ENCODE measurements at places on chromosomes 5 and 9. TPM values are rescaled to one million over a fixed set of nuclear protein-coding genes. Genes with fewer than 3 reads are reported as not detected.
A peak's percentile ranks its signal among the peaks of the same experiment; 100 is the strongest.

- H3K36me3 ChIP-seq = no peaks in the 10 kb centered on the region
- no peak for DNase-seq
- no peak overlapping the region for H3K4me3 ChIP-seq
- H3K27ac ChIP-seq = no peak overlapping the region
- no peaks in the 10 kb centered on the region for H3K4me1 ChIP-seq
Observed at GRCh38 chr9:78559449-78559885, 262.5 kb downstream of the PSAT1 start.

Gene NSG2
- total RNA-seq = not detected

- H3K27ac ChIP-seq = no peak overlapping the region
- H3K27me3 ChIP-seq = no peaks in the 10 kb centered on the region
- no peak for DNase-seq
- no peaks in the 10 kb centered on the region for H3K4me1 ChIP-seq
- H3K36me3 ChIP-seq = peaks cover 1% of the 10 kb centered on the region
Observed at GRCh38 chr5:134420343-134420742, 8.7 kb upstream of the CDKN2AIPNL start.

- H3K4me3 ChIP-seq = no peak overlapping the region
- H3K4me1 ChIP-seq = no peaks in the 10 kb centered on the region
- H3K27me3 ChIP-seq = no peaks in the 10 kb centered on the region
Observed at GRCh38 chr5:167503926-167504720, 787.3 kb upstream of the WWC1 start.

Gene CCDC192
- not detected for total RNA-seq

Gene C9orf153
- 0.38 TPM for total RNA-seq

DNA sequence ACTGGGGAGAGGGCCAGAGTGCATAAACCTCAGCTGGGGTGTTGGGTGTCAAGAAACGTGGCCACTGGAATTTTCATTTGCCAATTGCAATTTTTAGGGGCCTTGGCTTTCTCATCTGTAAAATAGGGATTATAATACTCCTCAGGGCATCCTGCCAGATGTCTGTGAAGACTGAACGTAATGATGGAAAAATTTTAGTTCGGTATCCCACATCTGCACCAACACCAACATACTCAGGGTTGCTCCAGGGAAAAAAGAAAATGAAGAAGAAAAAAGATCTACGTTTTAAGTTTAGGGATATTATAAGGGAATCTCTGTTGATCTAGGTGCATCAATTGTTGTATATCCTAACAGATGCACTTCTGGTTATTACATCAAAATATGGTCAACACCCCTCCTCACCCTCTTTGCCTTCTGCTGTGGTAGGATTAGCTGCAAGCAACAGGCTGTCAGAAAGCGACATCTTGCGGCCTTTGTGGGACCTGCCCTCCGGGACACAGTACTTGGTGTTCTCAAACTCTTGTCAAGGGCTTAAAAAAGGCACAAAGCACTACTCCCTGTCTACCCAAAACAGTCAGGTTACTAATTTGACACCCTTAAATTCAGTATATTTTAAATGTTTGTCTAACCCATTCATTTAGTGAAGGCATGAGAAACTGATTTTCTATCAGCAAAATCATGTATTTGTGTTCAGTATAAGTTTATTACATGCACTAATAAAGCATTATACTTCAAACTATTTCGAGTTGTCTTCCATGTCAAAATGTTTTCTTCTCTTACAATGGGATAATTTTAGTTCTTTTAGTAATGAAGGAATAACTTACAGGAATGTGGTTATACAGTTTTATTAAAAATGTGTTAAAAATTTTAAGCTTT lies 8.3 kb upstream of the TBC1D2 start:
- peak; percentile 92 for DNase-seq
- peaks cover 5% of the 10 kb centered on the region for H3K4me1 ChIP-seq
- H3K27me3 ChIP-seq = peaks cover 16% of the 10 kb centered on the region
- no peaks in the 10 kb centered on the region for H3K36me3 ChIP-seq
- no peak overlapping the region for H3K4me3 ChIP-seq

DNA sequence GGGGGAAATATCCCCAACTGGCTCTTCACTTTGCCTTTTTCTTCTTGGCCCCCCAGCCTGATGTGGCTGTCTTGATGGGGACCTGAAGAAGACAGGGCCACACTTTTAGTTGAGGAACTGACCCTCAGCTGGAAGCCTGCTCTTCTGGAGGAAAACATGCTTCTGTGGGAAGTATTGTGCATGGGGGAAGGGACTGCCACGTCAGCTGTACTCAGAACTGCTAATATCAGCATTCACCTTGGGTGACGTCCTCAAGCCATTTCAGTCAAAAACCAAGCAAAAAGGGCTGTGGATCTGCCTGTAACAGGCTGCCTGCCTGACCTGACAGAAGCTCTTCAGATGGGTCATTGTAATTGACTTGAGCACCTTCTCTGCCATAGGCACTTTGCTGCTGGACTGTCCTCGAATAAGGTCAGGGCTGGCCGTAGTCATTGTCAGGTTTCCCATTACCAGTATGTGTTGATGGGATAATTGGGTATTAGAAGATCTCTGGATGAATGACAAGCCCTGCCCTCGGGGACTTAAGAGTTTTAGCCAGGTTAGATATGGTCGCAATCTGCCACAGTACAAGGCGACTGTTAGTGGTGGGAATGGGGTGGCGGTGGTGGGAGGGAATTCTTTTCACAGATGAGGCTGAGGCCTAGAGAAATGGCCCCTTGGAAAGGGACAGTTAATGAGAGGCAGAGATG lies 10.4 kb downstream of the RAI14 start:
- peaks cover 7% of the 10 kb centered on the region for H3K27me3 ChIP-seq
- no peak overlapping the region for H3K27ac ChIP-seq
- no peaks in the 10 kb centered on the region for H3K36me3 ChIP-seq

DNA sequence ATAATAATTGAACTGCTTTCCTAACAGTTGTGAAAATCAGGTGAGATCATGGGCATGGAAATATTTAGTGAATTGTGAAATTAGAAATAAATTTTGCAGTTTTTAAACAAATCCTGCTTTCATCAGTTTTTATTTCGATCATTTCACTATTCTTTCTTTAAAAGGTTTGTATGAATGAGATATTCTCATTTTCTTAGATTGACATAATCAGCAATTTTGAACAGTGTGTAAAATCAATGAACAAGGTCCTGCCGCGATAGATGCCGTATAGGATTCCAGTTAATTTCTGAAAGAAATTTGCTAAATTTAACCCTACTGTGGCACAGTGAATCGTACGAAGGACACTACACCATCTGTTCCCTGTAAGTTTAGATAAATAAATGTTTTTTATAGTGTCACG lies 7.5 kb downstream of the RAD23B start:
- H3K27me3 ChIP-seq = no peaks in the 10 kb centered on the region
- no peak overlapping the region for H3K4me3 ChIP-seq
- peaks cover 29% of the 10 kb centered on the region for H3K36me3 ChIP-seq
- no peak overlapping the region for H3K27ac ChIP-seq
- peaks cover 68% of the 10 kb centered on the region for H3K4me1 ChIP-seq

Gene FAM81B
- not detected for total RNA-seq

DNA sequence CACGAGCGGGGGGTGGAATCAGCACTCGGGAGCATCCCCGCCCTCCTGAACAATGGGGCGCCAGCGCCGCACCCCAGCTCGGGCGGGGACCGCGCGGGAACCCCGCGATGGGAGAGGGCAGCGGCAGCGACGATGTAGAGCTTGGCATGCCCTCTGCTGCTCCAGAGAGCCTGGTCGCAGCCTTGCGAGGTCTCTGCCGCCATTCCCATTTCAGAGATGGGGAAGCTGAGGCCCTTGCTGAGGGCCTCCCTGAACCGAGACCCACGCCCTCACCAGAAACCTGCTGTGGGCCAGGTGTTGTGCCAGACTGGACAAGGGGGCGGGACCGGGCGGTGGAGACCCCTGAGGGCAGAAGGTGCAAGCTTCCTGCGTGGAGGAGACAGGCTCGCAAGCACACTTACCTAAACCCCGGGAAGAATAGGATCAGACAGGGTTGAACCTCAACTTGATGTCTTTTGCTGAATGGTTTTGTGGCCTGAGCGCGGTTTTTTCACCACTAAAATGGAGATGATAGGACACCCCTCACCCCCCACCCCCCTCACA lies 647 bp upstream of the MEGF9 start:
- H3K36me3 ChIP-seq = no peaks in the 10 kb centered on the region
- H3K27ac ChIP-seq = peak overlapping the region; percentile 49

GRCh38 chr5:157947156-157947555 lies 88.2 kb upstream of the CLINT1 start:
- H3K4me3 ChIP-seq = no peak overlapping the region
- no peak for DNase-seq
- peaks cover 4% of the 10 kb centered on the region for H3K4me1 ChIP-seq
- H3K36me3 ChIP-seq = no peaks in the 10 kb centered on the region
- no peak overlapping the region for H3K27ac ChIP-seq

Gene GZMA
- total RNA-seq = 927 TPM

DNA sequence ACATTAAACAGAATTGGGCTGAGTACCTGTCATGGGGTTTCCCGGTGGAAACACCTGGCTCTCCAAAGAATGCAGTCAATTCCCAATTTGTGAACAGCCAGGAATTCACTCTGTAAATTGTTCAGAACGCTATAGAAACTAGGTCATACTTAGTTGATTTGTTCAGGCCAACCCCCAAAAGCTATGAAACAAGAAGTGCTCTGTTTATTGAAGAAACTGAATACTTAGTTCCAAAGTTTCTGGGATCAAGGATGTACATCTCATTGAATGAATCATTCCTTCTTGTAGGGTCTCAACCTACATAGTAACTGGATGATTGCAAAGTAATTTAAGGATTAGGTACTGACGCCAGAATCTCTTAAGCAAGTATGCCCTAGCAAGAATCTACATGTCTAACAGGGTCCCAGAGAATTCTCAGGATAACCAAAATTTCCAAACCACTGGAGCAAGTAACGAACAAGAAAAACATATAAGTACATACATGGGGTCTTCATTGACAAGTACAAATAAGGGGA lies 659 bp upstream of the TUSC1 start:
- H3K36me3 ChIP-seq = peaks cover 3% of the 10 kb centered on the region
- no peak for DNase-seq
- H3K4me1 ChIP-seq = no peaks in the 10 kb centered on the region
- peaks cover 11% of the 10 kb centered on the region for H3K27me3 ChIP-seq
- H3K27ac ChIP-seq = no peak overlapping the region

Gene LCN1
- not detected for total RNA-seq
